ENCODE measurements at places on chromosomes 6 and 20. TPM values are rescaled to one million over a fixed set of nuclear protein-coding genes. Genes with fewer than 3 reads are reported as not detected.

- DNase-seq = no peak
Measured at GRCh38 chr20:5845681-5846615, 95.7 kb downstream of the SHLD1 start.

GRCh38 chr6:20909621-20910020, 375.4 kb downstream of the CDKAL1 start:
- no peak for DNase-seq

- DNase-seq = no peak
Measured at GRCh38 chr6:83509441-83509840, 2.9 kb upstream of the PRSS35 start.

The HSD17B8 gene
- 28.3 TPM for total RNA-seq

The MYB gene
- 0.15 TPM for total RNA-seq

GRCh38 chr6:156897907-156898531, 120.8 kb downstream of the ARID1B start:
- no peak for DNase-seq

The BIRC7 gene
- not detected for total RNA-seq

The SLC26A8 gene
- not detected for total RNA-seq

- DNase-seq = no peak
Measured at GRCh38 chr6:141483598-141484061, 649.1 kb upstream of the GJE1 start.

DNA sequence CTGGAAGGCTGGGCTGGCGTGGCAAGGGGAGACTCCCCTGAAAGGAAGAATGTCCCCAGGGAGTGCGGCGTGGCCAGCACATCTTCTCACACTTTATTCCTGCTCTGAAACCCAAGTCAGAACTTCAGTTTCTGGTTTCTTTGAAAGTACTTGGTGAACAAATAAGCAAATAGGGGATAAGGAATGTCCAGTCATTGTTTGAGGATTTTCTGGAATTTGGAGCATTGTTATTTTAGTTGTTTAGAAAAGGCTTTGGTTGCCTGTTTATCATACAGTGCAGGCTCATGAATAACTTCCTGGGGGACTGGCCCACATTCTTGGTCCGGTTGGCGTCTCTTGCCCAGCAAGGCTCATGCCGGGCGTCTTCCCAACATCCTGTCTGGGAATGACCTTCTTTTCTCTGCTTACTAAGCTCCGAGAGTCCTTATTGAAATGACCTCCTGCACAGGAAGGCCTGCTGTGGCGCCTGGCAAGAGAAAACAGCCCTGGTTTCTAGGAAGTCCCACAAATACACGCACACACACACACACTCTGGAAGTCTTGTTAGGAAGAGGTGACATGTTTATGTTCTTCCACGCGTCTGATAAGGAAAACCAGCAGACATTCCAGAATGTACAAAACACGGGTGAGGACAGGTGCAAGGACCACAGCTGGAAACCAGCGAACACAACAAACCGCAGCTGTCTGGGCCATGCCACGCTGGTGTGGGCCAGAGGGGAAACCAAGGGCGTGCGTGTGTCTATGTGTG, 71.9 kb downstream of the TMEM170B start:
- DNase-seq = no peak

DNA sequence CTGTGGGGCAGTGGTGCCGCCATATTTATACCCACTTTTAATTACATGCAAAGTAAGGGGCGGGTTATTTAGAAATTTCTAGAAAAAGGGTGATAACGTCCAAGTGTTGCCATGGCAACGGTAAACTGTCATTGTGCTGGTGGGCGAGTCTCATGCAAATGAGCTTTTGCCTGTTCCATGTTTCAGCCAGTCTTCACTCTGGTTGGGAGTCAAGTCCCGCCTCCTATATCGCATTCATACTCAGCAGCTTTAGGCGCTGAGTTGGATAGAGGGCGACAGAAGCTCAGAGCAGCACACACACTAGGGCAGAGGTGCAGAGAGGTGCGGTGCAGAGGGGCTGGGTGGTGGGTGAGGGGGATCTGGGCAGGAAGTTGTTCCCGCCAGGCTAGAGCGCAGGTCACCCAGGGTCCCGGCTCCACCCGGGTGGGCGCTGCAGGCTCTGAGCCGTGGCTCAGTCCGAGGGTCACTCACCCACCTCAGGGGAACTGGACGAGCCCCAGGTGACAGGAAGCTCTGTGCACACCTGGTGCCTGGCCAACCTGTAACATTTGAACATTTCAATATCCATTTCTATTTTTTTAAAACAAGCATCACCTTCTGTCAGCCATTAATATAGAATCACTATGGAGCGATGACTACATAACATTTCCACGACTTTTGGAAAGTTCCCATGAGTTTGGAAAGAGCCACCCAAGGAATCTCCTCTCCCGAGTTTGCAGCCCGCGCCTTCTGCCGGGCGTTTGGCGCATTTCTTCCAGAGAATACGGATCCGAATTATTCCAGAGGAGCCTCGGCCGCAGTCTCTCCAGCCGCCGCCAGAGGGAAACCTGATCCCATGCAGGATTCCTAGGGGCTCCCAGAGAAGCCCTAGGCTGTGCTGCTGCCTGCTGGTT, 89.1 kb upstream of the PHACTR3 start:
- DNase-seq = no peak

The TPBG gene
- total RNA-seq = 3.1 TPM

GRCh38 chr20:24297993-24298392, 171.4 kb upstream of the SYNDIG1 start:
- DNase-seq = no peak

The IBTK gene
- 28.9 TPM for total RNA-seq

The ADAT2 gene
- total RNA-seq = 0.51 TPM

The TREML2 gene
- not detected for total RNA-seq

The POM121L2 gene
- total RNA-seq = not detected

DNA sequence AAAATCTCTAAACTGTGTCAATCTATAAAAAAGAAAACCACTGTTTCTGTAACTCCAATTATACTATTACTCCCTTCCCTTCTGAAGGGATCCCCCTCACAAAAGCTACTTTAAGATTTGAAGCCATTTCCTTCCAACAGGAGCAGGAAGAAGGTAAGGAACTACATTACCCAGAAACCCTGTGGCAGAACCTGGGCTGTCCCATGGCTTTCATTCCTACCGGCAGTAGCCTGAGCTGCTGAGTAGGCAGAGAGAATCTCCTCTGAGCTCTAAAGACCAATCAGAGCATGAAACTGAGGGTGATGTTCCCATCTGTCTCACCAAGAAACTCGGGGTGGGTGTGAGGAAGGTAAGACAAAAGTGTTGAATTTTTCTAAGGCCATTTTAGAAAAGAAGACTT, 108.0 kb upstream of the LRFN2 start:
- DNase-seq = no peak

The TRIM15 gene
- not detected for total RNA-seq

DNA sequence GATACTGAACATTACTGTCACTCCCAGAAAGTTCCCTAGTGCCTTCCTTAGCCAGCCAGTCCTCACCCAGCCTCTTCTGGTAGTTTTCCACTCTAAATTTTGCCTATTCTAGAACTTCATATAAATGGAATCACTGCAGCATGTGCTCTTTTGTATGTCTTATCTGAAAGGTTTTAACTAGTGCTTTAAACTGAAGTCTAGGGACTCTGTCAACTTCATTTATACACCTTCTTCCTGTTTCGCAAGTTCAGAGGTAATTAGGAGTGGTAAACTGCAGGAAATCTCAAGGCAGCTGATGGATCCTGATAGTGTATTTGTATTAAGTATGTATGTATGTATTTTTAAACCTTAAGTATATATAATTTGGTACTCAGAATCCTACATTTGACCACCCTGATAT, 94.3 kb downstream of the TCP11 start:
- no peak for DNase-seq

DNA sequence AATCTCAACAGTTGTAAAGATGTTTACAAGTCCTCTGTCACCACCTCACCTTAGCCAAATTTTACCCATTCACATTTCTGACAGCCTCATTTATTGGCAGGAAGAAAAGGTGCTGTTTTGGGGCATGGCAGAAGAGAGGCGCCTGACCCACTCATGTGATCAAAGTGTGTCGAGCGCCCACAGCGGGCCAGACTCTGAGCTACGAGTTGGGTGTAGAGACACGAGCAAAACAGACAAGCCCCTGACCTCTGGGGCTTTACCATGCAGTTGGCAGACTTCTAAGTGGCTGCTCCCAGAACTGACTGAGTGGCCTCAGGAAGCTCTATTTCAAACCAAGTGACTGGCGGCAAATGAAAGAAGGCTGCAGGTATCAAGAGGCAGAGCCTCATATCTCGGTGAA, 167.0 kb downstream of the SOBP start:
- no peak for DNase-seq

GRCh38 chr6:71446470-71446869, 157.9 kb downstream of the OGFRL1 start:
- DNase-seq = no peak

The IL20RA gene
- 1.1 TPM for total RNA-seq

DNA sequence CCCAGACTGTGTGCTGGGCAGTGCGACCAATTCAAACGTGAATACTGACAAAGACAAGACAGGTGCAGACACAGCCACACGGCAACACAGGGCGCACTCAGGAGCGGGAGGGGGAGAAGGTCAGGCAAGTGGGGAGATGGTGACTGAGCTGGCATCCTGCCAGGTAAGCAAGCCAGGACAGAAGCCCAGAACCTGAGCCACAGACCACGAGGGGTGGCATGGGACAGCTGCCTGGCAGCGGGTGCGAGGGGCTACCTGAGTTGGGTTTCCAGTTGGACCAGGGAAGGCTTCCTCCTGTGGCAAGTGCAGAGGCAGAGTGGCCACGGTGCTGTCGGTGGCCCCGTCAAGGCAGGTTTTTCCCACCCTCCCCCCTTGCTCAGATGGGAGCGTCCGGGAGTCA, 215.2 kb upstream of the ARID1B start:
- DNase-seq = no peak

The MAP1LC3A gene
- 41.5 TPM for total RNA-seq

DNA sequence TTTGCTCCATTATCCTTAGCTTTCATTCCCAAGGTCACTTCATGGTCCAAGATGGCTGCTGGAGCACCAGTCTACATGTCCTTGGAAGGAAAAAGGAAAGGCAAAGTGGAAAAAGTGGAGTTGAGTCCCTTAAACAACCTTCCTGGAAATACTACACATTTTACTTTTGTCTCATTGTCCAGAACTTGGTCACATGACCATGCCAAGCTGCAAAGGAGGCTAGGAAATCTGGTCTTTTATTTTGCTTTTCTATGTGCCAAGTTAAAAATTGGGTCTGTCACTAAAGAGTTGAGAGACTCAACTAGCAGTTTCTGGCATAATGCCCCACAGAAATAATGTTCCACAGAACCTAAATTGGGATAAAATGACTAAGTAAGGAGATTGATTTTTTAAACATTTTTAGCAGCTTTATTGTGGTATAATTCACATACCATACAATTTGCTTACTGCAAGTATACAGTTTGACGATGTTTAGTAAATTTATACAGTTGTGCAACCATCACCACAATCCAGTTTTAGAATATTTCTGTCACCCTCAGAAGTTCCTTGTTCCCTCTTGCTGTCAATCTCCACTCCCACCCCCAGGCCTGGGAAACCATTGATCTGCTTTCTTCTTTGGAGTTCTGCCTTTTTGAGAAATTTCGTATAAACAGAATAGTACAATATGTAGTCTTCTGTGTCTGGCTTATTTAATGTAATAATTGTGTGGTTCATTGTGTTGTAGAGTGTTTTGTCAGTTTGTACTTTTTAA, 5.6 kb upstream of the CHD6 start:
- DNase-seq = no peak

GRCh38 chr6:149910721-149911151, 12.2 kb downstream of the RAET1G start:
- no peak for DNase-seq

The DNMT3B gene
- 0.24 TPM for total RNA-seq

All from gastrocnemius medialis (tissue), 4 donors.